ENCODE measurements at places on chromosomes 3 and 15.

GRCh38 chr3:21734746-21735145 is 16.3 kb downstream of the ZNF385D start:
- DNase-seq, result no peak

DNA sequence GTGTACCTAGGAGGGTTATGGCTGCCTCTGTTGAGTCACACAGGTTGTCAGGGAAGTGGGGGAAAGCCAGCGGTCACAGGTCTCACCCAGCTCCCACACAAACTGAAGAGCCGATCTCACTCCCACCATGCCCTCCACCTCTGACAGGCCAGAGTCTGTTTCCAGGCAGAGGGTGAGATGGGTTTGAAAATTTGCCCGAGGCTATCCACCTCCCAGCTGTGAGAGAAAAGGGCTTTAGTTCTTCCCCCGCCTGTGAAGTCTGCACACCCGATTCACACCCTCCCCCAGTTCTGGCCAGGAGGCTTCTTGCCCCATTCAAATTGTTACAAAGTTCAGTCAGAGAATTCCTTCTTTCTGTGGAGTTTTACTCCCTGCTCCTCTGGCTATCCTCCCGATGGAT is 446.9 kb downstream of the EDEM1 start:
- DNase-seq, result no peak

GRCh38 chr3:10721101-10721500 is 94.9 kb upstream of the SLC6A11 start:
- DNase-seq, result no peak

DNA sequence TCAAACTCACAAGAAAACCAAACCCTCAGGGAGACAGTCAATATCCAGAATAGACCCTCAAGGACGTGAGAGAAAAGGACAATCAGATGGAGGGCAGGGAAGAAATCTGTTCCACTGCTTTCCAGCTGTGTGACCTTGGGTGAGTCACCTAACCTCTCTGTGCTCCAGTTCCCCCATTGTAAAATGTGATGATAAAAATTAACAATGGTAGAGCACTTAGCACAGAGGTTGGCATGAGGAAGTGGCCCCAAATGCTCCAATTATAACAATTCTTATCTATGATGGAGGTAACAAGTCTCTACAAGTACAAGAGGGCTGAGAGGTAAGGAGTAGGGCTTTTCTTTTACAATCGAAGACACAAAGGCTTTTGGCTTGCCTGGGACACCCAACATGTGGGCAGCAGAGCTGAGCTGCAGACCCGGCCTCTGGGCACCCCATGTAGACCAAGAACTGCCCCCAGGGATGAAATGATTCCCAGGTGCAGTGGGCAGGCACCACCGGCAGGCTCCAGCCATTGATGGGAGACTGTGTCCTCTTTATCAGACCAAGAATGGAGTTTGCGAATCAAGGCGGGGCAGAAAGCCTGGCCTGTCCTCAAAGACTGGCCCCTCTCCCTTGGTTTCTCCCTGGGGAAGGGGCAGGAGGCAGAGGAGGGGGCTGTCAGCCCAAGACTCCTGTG is 22.0 kb downstream of the WNT7A start:
- no peak for DNase-seq

- DNase-seq, result no peak
These were observed 651.9 kb upstream of the BCHE start for GRCh38 chr3:166488977-166489672.

DNA sequence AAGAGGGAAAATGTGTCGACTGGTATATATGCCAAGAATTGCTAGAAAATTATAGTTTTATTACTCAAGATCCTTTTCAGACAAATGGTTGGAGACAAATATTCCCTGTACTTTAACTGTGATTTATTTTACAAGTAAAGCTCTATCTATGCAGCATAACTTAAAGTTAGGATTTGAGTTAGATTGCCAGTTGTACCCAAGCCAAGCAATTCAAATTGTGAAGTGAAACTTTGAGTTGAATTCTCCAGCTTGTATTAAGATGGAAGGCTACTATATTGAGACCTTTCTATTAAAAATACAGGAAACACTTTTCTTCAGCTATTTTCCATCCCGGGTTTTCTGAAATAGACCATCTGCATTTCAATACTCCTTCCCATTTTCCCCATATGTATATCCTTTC is 333.1 kb upstream of the RBMS3 start:
- no peak for DNase-seq

- DNase-seq, result no peak
These were observed 27.6 kb upstream of the MME start for GRCh38 chr3:155052470-155052869.

GRCh38 chr15:70058642-70059360 is 38.9 kb downstream of the TLE3 start:
- no peak for DNase-seq

DNA sequence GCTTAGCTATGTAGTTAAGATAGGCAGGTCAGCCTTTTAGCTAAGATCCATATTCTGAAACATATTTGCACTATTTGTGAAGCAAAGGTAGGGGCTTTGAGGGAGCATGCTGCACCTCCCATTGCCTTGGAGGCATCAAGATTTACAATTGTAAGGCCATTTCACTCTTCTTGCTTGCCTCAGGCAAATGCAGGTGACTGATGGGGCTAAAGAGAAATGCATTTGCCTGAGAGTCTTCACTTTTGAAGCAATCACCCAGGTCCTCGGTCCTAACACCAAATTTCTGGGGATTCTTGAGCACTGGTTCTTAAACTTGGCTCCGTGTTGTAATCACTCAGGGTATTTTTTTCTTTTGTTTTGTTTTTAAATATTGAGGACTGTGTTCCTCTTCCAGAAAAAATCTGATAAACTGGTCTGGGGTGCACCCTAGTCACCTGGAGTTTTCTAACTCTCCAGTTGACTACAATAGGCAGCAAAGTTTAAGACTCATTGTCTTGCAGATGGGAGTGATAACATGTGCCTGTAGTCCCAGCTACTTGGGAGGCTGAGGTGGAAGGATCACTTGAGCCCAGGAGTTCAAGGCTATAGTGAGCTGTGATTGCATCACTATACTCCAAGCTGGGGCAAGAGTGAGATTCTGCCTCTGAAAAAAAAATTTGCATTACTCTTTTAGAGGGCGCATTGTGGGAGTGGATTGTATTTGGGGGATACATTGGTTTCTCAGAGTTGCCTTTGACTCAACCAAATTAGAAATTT is 68.1 kb downstream of the EOMES start:
- no peak for DNase-seq

DNA sequence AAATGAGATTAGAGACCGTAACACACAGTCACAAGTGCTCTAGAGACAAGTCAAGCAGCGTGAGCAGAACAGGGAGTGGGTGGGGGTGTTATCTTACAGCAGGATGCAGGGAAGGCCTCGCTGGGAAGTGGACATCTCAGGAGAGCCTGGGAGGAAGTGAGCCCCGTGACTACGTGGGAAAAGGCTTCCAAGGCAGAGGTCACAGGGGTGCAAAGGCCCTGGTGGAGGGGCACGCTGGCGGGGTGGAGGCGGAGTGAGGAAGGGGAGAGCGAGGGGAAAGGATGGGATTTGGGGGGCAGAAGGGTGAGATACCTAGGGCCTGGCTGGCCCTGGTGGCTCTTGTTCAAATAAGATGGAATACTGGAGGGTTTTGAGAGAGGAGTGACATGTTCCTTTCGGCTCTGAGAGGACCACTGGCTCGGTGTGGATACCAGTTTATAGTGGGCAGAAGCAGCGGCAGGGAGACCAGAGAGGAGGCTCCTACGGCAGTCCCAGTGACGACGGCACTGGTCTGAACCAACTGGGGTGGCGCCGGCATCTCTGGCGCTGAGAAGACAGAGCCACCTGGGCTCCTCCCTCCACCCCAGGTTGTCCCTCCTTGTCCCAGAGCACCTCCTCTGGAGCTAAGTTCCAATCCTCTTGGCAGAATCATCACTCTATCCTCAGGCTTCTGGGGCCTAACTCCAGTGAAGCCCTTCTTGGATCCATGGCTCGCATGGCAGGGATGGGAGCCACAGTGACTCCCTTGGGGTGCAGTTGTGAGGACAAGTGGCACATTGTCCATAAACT is 266.2 kb upstream of the LYSMD4 start:
- no peak for DNase-seq

- DNase-seq, result no peak
These were observed 70.9 kb upstream of the ST8SIA2 start for GRCh38 chr15:92322566-92323355.

- DNase-seq, result no peak
These were observed 860.3 kb upstream of the SEMA6D start for GRCh38 chr15:46856839-46857502.

GRCh38 chr3:187974871-187975271 is 179.1 kb upstream of the LPP start:
- DNase-seq, result no peak

DNA sequence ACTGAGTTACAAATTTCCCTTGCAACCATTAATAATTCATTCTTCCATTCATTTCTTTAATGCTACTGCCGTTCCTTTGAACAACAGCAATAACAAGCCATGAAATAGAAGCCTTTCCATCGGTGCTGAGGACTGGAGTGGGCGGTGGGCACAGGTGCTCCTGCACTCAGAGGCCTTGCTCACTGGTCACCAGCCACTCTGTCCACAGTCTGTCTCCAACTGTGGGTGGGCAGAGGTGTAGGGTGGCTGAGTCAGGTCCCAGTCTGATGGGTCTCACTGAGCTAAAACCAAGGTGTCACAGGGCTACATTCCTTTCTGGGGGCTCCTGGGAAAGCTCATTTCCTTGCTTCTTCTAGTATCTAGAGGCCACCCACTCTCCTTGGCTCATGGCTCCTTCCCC is 6.3 kb upstream of the FAM3D start:
- no peak for DNase-seq

DNA sequence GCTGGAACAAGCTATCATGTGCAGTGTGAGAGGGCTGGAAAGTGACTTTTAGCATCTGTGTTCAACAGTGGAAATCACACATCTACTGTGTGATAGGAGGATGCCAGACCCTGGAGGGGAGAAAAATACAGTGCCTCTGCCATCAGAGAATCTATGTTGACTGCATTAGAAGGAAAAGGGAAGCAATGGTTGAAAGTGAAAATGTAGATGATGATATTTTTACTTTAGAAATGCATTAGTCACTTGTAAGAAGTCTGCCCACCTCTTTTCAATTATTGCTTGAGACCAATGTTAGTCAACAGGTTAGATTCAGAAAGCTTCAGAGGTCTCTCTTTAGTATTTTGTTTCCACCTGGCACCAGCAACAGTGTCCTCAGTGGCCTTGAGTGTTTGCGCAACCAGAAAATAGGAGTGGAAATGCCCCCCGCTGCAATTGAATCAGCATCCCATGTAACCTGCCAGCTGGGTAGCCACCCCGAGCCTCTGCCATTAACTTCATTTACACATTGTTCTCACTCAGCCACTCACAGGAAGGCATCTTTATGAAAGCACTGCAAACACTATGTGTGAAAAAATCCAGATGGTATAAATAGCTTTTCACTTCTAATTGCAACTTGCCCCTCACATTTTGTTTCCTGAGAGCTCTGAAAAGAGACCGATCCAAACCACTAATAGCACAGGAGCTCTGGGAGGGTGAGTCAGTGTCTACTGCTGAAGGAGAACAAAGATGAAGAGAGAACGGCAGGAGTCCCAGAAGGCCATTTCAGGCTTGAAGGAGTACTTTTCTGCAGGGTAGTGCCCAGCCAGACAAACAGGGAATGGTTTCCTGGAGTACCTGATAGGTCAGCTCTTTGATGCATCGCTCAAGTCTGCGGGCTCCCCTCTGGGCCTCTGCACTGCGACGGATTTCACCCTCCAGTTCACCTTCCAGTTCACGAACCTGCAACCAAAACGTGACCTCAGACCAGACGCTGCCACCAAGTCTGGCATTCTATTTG is 92.1 kb downstream of the HHLA2 start:
- DNase-seq, result no peak

DNA sequence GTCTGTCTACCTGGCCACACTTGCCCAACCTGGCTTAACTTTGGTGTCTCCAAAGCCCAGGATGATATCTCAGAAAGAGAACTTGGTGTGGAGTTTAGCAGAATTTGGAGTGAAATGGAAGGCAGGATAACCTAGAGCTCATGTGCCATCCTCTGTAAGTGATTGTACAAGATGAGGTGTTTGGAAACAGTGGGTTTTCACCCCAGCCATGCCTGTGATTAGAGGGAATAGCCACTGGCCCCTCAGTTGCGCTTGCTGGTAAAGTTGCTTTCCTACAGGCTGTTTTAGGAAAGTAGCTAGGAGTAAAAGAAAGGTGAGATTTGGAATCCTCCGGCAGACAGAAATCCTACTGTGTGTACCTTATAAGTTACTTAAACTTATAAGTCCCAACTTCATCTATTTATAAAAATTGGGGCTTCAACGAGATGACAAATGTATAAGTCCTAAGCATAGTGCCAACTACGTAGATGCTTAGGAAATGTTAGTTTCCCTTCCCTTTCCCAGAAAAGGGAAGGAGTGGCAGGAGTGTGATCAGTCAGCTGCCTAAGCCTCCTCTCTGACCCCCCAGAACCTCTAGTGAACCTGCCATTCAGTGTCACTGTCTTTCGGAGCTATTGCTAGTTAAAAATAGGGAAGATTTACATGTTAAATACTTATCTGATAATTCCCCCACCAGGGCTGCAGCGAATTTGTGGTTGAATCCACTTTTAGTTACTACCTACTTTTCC is 13.4 kb upstream of the BMF start:
- no peak for DNase-seq

- DNase-seq, result no peak
These were observed 13.9 kb downstream of the TNIK start for GRCh38 chr3:171446301-171446700.

DNA sequence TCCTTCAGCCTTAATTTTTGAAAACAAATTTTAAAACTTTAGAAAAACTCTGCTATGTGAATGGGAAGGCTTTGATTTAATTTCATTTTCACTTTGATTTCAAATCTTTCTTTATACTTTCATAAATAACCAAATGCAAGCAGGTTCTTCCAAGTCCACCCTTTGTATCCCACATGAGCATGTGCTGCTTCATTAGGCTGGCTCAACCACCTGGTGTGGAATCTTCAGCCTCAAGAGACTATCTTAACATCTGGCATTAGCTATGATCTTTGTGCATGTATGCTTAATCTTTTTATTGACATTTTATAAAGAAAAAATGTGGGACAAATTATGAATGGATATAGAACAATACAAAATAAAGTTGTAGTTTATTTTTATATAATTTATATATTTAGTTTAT is 81.8 kb upstream of the MLF1 start:
- DNase-seq, result no peak

DNA sequence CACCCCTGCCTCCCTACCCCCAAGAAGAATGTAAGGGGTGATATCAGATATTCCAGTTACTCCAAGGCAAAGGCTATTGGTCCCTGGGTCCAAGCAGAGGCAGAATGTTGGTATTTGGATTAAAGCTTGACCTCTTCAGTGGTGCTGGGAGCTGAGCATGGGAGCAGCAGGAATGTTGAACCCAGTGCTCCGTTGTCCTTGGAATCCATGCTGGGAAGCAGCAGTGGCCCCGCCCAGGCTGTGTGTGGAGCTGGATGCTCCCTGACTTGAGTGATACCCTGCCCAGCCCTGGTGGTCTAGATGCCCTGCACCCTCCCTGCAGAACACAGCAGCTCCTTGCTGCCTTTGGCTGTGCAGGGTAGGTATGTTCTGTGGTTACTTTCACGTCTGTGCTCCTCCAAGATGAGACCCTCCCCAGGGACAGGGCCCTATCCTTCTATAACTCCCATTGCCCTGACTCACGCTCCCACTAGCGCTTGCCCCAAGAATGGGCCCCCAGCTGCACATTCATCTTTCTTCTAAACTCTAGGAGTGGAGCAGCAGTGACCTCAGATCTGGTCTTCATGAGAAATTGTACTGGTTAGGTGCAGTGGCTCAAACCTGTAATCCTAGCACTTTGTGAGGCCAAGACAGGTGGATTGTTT is 35.1 kb downstream of the UMPS start:
- no peak for DNase-seq

GRCh38 chr3:65577843-65578430 is 460.8 kb downstream of the MAGI1 start:
- DNase-seq, result no peak

- no peak for DNase-seq
These were observed 95.6 kb downstream of the DHX36 start for GRCh38 chr3:154228561-154229216.
